ENCODE measurements at places on chromosomes 5 and 9. TPM values are rescaled to one million over a fixed set of nuclear protein-coding genes. Genes with fewer than 3 reads are reported as not detected.
A peak's percentile ranks its signal among the peaks of the same experiment; 100 is the strongest.

PAX5 gene
- total RNA-seq, result not detected

CCDC192 gene
- total RNA-seq, result not detected

MAP1B gene
- 41.4 TPM for total RNA-seq

AGXT2 gene
- not detected for total RNA-seq

RMI1 gene
- total RNA-seq, result 3.3 TPM

GRCh38 chr9:25212361-25212760 lies 465.9 kb downstream of the TUSC1 start:
- no peak for DNase-seq

- DNase-seq, result no peak
These were observed 18.9 kb upstream of the IQGAP2 start for GRCh38 chr5:76384189-76384588.

DNA sequence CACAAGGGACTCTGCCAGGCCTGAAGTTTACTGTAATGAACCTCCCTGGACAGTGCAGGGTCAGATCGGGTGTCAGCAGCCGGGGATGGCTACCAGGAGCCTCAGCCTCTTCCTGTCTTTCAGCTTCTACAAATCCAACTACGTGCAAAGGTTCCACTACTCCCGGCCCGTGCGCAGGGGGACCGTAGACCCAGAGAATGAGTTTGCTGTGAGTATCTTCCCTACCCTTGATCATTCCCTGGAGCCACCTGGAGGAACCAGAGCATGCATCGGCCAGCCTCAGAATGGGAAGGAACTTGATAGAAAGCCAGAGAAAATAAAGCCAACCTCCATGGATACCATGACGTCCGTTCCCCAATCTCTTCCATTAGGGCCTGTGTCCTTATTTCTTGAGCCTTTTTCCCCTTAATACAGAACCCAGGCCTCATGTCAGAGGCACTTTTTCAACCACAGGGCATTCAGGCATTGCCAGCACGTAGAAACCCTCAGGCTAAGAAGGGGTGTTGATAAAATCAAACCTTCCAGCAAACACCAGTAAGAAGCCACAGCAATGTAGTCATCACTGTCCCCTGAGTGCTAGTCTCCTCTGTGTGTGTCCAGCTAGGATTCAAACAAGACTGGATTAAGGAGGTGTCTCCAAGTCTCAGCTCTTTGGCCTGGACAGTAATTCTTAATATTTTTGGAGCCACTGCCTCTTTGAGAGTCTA lies 49.0 kb upstream of the FOXI1 start:
- no peak for DNase-seq

GRCh38 chr9:79824265-79824664 lies 252.5 kb downstream of the TLE4 start:
- DNase-seq, result no peak

GRCh38 chr9:17863213-17863883 lies 284.5 kb downstream of the SH3GL2 start:
- no peak for DNase-seq

- DNase-seq, result no peak
These were observed 59.7 kb downstream of the RCL1 start for GRCh38 chr9:4852419-4852818.

- no peak for DNase-seq
These were observed 46.2 kb downstream of the SPRY4 start for GRCh38 chr5:142278627-142279026.

DNA sequence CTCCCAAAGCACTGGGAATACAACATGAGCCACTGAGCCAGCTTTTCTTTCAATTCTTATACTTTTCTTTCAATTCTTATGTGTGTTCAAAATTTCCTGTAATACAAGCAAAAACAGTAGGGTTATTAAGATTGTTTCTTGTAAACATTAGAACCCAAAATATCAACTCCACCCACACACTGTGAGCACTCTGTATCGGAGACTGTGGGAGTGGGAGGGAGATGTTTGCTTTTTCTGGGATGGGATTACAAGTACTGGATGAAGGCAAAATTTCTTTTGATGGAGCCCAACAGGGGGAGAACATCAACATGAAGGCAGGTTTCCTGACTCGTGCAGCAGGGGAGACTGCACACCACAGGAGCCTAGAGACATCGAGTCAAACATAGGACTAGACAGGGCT lies 4.7 kb upstream of the CFAP90 start:
- no peak for DNase-seq

DNA sequence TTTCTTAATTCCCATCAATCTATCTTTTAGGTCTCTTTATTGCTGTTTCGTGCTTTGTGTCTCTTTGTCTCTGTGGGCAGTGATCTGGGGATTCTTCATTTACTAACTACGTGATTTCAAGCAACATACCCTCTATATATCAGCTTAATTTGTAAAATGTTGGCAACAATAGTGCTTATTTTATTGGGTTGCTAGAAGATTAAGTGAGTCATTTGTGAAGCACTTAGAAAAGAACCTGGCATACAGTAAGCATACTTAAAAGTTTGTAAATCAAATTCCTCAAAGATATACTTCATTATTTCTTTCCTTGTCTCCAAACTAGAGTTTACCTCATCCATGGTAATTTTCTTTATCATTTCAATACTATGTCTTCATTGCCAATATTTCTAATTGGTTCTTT lies 669.7 kb downstream of the MAT2B start:
- DNase-seq, result no peak

- no peak for DNase-seq
These were observed 77.8 kb downstream of the CSNK1A1 start for GRCh38 chr5:149473441-149473840.

DNA sequence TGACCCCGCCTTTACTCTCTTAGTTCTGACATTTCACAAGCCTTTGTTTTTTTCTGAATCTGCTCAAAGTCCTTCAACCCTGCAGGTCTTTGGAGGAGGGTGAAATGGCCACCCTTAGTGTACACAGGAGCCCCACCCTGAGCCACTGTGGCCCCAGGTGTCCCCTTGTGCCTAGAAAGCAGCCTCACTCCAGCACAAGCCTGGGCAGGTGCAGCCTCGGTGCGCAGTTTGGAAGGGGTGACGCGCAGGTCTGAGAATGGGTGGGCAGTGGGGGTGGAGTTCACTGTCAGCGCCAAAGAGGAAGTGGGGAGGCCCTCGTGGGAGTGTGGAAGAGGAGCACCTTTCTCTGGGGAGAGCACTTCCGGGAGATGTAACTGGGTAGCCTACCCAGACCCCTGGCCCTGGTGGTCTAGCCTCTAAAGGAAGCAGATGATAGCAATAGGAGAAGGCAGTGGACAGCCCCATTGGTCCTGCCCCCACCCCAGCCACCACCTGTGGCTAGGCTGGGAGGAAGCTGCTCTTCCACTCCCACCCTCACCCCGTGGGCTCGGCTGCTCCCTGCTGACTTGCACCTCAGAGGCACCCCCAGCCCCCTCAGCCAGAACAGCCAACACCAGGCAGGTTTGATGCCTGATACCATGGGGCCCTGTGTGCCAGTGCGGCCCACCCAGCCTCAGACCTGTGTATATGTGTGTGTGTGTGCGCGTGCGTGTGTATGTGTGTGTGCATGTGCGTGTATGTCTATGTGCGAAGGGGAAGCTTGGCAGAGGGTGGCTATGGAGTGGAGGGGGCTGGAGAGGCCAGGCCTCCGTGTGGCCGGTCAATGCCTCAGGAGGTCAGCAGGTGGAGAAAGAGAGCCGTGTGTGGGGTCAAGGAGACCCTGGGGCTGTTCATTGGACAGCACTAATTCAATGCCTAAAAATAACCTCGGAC lies 16.8 kb upstream of the DAB2IP start:
- peak; percentile 13 for DNase-seq

- peak; percentile 68 for DNase-seq
These were observed 1.4 kb upstream of the SPAAR start for GRCh38 chr9:35907711-35908503.

DNA sequence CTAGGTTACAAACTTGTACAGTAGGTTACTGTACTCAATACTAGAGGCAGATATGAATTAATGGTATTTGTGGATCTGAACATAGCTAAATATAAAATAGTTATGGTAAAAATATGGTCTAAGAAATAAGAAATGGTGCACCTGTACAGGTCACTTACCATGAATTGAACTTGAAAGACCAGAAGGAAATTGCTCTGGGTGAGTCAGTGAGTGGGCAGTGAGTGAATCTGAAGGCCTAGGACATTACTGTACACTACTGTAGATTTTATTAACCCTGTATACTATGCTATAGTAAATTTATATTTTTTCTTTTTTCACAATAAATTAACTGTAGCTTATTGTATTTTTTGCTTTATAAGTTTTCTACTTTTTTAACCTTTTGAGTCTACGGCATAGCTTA lies 1020.4 kb downstream of the CDH18 start:
- DNase-seq, result no peak

DNA sequence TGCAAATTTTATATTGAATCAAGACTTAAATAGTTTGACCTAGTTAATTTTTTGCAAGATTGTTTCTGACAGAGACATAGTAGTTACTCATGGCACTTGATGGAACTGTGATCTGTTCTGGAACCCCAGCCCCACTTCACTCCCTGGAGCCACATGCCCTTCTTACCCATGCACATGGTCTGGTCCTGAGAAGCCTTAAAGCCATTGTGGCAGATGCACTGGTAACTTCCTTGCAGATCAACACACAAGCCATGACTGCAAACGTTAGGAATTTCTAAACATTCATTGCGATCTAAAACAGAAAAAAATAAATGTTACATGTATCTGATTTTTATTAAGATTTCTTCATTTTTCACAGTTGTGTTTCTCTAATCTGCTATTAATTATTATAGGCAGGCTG lies 221.2 kb downstream of the SLC12A2 start:
- no peak for DNase-seq

- no peak for DNase-seq
These were observed 19.5 kb downstream of the BTNL9 start for GRCh38 chr5:181059297-181060230.

DNA sequence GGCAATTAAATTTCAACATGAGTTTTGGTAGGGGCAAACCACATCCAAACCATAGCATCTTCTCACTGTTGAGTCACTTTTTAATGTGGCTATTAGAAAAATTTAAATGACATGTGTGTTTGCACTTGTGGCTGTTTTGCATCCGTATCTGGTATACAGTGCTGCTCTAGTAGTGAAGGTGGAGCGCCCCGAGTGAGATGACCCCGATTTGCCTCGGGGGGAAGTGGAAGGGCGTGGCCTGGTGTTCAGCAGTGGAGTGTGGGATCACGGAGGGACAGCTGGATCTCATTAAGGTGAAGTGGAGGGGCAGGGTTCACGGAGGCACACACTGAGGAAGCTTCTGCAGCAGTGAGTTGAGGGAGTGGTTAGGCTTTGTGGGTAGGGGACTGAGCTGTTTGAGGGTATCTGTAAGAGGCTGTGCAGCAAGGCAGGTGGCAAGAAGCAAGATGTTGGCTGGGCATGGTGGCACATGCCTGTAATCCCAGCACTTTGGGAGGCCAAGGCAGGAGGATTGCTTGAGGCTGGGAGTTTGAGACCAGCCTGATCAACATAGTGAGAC lies 6.2 kb upstream of the GMCL2 start:
- no peak for DNase-seq

DNA sequence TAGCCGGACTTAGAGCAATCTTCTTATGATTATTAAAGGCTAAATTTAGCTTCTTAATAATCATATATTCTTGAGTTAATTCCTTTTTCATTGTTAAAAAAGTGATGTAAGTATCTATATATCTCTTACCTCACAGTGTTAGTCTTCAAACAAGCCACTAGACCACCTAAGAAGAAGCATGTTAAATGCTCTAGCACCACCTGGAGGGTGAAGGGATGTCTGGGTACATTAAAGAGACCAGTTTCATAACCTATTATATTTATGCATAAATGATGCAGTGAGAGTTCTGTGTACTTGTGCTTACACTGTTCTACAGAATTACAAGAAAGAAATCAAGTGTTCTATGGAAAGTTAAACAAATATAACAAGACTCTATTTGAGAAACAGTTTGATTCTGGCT lies 55.9 kb upstream of the SLCO6A1 start:
- no peak for DNase-seq

DNA sequence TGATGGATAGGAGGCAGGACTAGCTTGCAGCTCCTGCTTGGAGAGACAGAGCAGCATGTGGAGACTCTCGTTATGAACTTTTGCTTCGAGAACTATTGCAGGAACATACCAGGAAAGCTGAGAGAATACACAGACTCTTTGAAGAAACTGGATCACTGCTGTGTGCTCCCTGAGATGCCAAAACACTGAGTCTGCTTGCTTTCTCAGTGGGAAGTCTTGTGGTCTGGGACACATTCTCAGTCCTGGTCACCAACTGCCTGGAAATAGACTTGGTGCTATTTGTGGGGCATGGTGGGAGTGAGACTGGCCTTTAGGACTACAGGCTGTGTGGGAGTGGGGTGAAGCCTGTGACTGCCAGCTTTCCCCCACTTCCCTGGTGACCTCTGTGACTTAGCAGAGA lies 252.6 kb downstream of the MED10 start:
- no peak for DNase-seq

DNA sequence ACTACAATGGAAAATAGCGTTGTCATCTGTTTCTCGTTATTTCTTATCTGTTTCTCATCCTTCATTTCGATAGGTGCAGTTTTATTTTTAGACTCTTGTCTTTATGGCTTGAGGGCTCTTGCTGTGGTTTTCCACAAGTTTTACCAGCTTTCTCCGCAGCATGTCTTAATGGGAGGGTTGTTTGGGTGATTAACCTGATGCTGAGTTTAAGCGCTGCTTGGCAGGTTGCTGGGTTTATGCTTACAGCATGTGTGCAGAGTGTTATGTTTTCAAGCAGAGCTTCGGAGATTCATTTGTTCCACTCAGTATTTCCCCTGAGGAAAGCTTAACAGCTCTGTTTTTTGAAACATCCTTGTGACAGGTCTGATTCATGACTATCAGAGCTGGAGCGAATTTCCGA lies 154.0 kb downstream of the SLC12A2 start:
- no peak for DNase-seq

- DNase-seq, result no peak
These were observed 439.3 kb upstream of the KLF4 start for GRCh38 chr9:107928701-107929371.

GRCh38 chr5:92455011-92455410 lies 1071.9 kb upstream of the ARRDC3 start:
- DNase-seq, result no peak

DNA sequence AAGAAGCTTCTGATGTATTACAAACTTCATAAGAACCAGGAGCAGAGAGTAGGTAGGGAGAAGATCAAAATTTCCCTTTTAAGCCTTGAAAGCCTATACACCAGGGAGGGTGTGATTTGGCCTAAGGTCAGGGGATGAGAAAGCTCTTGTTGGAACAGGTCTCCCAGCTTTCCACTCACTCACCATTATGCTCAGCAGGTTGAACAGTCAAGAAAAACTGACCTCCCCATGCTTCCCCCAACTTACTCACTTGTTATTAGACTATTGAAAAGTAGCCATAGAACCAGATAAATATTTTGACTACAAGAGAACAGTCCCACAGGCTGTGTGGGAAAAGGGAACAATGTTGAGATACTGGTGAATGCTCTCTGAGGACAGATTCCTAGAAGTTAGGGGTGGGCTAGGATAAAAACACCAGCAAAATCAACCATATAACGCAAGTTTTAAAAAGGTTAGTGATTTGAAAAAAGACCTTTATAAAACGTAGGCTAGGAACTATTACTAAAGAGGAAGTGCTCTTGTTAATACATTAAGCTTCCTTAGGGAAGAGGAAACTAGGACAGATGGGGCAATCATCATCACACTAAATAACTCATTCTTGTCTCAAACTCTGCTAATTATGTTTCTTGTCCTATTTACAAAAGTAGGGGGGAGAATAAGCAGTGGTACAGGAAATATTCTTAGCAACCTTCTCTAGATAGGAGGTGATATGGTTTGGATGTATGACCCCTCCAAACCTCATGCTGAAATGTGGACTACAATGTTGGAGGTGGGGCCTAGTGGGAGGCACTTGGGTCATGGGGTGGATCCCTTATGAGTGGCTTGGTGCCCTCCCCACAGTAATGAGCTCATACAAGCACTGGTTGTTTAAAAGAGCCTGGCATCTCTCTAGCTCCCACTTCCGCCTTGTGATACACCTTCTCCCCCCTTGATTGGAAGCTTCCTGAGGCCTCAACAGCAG lies 31.0 kb downstream of the PCDHGC5 start:
- DNase-seq, result no peak
